ENCODE measurements at places on chromosomes 11 and 22.

GRCh38 chr11:1917523-1918435 is 1.7 kb upstream of the TNNT3 start:
- DNase-seq = no peak

- no peak for DNase-seq
Measured at GRCh38 chr11:117251506-117251905, 19.0 kb downstream of the RNF214 start.

DNA sequence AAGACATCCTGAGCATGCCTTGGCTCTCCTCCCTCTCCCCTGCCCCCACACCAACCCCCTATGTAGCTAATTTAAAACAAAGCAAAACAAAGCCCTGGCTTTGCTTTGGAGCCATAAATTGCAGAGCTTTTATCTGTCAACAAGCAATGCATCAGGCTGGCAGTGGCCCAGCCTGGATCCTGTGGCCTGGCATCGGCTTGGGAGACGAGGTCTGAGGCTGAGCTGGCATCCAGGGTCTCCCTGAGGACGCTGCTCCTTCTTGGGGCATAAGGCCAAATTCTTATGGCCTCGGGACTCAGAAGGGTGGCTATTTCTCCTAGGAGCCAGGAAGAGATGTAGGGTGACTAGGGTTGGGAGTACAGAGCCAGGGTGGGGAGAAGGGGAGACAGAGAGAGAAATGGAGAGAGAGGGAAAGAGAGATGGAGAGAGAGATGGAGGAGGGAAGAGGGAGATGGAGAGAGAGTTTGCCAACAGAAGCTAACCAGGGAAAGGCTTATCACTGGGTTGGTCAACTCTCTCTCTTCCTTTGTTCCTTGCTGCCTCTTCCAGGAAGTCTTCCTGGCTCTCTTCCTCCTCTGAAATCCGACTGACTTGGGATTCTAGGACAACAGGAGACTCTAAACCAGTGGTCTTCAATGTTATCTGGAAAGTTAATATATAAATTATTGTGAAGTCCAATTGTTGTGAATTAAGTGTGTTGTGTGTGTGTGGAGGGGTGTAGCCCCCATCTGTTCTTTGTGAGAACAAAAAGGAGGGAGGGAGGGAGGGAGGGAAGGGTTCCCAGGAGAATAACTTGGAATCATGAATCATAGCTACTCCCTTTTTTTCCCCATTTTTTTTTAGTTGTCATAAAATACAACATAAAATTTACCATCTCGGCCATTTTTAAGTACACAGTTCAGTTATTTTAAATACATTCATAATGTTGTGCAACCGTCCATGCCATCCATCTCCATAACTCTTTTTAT is 29.1 kb downstream of the TSPAN18 start:
- DNase-seq = peak; percentile 52

DNA sequence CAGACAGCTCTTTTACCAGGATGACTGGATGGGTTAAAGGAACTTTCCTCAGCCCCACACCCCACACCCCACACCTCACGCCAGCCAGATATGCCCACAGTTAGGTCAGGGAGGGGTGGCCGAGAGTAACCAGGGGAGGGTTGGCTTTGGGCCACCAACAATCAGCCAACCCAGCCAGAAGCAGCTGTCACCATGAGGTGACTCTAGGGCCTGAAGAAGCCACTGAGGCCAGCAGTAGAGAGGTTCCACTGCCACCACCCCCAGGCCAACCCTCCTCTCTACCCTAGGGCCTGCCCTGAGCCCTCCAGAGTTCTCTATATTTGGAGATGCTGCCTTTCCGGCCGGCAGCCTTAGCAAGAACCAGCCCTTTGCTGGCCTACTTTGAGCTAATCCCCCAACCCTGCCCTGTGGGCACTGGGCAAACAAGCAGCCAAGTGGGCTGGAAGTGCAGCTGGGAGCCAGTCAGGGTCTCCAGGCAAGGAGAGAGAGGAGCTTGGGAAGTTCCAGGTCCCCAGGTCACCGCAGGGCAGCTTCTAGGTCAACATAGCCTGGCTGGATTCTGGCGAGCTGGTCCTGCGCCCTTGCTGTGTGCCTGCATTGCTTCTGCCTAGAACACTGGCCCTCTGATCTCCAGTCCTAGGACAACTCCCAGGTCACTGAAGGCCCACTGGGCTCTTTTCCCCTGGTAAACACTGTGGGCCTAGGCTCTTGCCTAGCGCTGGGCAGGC is 12.0 kb upstream of the SYT8 start:
- DNase-seq = no peak

GRCh38 chr22:28419919-28420318 is 259.7 kb downstream of the TTC28 start:
- DNase-seq = no peak

DNA sequence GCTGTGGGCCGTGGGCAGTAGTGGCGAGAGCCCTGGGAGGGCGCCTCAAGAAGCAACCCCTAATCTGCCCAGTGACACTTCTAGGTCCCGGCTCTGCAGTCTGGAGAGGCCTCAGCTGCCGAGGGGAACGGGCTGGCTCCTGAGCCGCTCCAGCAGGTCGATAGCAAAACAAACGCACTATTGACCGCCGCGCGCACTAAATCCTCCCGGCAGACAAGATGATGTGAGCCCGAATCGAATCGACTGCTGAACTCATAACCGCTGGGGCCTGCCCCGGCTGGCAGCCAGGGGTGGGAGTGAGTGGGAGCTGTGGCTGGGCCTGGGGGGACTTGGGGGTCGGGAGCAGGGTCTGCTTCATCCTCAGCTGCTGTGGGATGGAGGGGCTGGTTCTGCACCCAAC is 36.1 kb downstream of the FLRT1 start:
- peak; percentile 53 for DNase-seq

DNA sequence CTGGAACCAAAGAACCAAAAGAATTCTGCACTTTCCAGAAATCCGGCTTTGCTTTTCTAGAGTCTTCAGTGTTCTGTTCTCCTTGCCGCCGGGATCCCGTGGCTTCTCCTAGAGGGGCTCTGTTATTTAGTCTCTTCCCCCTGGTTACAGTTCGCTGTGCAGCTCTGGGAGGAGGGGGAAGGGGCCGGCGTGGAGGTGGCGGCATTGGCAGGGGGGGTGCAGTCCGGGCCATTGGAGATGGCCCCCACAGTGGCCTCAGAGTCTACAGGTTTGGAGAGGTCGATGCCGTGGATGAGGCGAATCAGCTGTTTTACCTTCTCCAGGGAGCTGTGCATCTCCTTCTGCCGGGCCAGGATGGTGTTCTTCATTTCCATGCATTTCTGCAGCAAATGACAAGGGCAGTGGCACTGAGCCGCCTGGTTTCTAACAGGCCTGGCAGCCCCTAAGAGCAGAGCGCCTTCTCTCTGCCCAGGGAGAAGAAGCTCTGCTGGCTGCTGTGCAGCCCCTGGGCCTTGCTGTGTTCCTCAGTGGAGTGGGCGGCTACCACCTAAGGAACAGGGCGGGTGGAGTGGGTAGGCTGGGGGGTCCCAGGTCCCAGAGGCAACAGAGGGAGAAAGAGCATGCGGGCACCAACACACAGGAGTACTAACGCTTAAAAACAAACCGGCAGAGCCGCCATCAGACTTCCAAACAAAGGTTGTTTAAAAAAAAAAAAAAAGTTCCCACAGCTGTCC is 11.6 kb downstream of the LARGE2 start:
- DNase-seq = no peak

DNA sequence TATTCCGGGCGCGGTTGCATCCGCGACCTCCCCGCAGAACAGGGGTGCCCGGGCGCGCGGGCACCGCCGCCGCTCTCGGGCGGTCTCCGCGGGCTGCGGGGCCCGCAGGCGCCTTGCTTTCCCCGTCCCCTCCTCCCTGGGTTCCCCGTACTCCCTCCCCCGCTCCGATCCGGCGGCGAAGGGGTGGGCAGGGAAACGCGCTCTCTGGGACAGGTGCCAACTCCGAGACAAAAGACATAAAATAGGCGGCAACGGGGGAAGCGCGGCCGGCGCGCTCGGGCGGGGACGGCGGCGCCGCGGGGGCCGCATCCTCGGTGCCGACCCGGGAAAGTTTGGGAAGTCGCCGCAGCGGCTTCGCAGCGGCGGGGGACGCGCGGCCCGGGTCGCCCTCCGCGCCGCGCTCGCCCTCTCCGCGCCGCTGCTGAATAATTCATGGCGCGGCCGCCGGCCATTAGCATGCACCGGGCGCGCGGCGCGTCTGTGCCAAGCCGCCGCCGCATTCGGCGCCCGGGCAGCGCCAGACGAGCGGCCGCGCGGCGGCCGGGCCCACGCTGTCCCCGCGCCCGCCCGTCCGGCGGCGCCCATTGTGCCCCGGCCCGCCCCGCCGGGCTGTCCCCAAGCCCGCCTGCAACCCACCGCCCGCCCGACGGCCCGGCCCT is 78.7 kb upstream of the PPARA start:
- DNase-seq = peak; percentile 97

DNA sequence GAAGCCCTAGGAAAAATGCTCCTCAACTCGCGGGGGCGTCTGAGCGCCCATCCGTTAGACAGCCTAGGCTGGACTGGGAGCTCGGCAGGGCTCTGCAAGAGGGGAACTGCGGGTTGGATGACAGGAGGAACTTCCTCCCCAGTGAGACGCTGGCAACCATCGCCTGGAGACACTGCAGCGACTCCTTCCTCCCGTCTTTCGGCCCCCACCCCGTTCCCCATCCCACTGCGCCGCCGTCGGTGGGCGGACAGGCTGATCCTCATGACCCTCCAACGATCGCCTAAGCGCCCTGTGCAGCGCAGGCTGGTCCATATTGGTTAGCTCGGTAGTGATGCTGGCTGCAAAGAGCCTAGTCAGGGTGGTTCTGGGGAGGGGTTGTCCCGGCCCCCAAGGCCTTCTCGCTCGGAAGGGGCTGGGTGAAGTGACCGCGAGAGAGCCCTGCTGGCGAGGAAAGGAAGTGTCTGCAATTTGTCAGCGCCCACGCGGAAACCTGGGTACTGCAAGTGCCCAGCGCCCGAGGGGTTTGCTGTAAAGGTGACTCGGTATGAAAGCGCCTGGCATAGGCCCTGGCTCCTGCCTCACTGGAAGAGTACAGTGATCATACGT is 638 bp downstream of the NRGN start:
- no peak for DNase-seq

- DNase-seq = no peak
Measured at GRCh38 chr22:29300807-29301601, 5.4 kb upstream of the GAS2L1 start.

DNA sequence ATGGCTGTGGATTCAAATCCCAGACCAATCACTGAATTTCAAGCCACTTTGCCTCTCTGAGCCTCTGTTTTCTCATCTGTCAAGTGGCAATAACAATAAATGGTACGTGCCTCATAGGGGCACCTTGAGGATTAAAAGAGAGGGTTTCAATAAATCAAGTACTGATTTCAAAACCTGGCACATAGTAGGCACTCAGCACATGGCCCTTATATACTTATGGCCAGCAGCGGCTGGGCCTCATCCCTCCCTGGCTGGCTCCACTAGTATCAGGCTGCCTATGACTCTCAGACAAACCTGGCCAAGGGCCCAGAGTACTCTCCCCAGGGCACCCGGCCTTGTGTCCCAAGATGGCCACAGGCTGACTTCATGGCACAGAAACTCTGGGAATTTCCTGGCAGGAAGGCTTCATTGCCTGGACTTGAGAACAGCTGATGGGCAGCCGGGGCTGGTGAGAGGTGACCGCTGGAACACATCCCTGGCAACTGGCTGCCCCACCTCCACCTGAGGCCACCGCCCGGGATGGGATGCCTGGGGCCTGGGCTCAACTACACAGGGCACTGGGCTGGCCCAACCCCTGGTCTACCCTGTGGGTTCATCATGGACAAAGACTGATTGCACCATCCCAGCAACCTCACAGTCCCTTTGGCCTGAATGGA is 3.4 kb downstream of the FADS3 start:
- DNase-seq = no peak

DNA sequence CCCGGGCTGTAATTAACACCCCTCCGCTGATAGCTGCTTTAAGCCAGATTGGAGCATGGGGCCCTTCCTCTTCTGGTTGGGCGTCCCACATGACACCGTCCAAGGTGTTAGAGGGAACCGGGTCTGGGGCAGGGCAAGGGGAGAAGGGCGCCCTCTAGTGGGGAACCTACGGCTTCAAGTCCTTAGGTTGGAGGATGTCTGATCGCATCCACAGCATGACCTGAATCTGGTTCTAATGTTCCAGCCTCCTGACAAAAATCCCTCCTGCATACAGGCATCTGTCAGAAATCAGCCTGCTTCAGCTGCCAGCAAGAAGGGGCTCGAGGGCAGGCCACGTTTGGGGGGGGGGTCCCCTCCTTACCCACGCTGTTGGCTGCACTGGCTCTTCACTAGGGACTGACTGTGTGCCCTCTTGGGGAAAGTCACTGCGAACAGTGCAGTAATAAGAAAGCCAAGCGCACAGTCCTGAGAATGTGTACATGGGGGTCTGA is 94.2 kb upstream of the TBCEL start:
- peak; percentile 61 for DNase-seq

- peak; percentile 32 for DNase-seq
Measured at GRCh38 chr11:115980337-115981103, 476.3 kb upstream of the CADM1 start.

GRCh38 chr11:13942971-13943381 is 19.5 kb upstream of the SPON1 start:
- no peak for DNase-seq

GRCh38 chr11:127962416-127962815 is 624.9 kb downstream of the ETS1 start:
- no peak for DNase-seq

DNA sequence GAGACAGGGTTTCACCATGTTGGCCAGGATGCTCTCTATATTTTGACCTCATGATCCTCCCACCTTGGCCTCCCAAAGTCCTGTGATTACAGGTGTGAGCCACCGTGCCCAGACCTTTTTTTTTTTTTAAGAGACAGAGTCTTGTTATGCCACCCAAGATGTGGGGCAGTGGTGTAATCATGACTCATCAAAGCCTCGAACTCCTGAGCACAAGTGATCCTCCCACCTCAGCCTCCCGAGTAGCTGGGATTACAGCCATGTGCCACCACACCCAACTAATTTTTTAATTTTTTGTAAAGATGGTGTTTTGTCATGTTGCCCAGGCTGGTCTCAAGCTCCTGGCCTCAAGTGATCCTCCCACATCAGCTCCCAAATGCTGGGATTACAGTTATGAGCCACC is 37.9 kb downstream of the IZUMO1R start:
- DNase-seq = no peak

DNA sequence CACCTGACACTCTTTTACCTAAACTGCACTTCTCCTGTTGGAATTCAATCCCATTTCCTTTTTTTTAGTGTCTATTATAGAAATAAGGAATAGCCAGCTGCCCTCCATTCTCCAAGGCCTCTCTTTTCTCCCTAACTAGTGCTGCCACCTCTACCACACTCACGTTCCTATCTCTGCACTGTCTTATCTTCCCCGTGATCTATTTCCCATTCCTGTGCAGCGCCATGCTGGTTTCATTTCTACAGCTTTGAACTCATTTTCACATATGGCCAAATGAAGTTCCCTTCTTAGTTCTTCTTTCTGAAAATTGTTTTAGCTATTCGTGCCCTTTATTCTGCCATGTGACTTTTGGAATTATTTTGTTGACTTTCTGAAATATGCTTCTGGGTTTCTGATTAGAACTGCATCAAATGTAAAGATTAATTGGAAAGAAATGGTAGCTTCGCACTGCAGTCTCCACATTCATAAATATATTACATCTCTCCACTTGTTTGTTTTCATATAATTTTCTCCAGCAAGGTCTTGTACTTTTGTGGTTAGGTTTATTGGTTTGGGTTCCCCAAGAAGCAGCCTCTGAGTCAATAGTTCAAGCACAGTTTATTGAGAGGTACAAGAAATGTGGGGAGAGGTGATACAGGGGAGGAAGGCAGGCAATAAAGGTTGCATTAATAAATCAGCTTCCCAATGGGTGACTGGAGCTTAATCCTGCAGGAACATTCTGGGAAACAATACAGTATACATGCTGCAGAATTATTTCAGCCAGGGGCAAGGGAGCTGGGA is 43.7 kb upstream of the DRD2 start:
- no peak for DNase-seq
